ENCODE measurements at places on chromosomes 12 and 14.
A peak's percentile ranks its signal among the peaks of the same experiment; 100 is the strongest.

DNA sequence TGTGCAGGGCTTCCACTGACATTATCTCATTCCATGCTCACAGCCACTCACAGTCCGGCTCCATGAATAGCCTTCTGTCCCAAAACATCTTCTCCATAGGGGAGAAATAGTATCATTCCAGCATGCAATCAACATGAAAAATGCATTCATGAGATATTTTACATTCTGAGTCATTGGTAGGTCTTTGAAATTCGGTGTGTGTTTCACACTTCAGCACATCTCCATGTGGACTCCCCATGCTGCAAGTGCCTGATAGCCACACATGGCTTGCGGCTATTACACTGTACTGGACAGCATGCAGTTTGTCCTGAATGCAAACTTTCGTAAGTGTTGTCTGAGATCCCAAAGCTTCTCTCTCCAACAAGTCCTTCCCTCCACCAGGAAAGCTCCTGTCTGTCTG lies 449.3 kb downstream of the MED13L start:
- DNase-seq = peak; percentile 7

GRCh38 chr12:123113026-123113425 lies 37.9 kb downstream of the PITPNM2 start:
- no peak for DNase-seq

- DNase-seq = no peak
These were observed 314.8 kb upstream of the FKBP4 start for GRCh38 chr12:2479851-2480535.

- peak; percentile 31 for DNase-seq
These were observed 9.8 kb upstream of the ABHD12B start for GRCh38 chr14:50862036-50862570.

DNA sequence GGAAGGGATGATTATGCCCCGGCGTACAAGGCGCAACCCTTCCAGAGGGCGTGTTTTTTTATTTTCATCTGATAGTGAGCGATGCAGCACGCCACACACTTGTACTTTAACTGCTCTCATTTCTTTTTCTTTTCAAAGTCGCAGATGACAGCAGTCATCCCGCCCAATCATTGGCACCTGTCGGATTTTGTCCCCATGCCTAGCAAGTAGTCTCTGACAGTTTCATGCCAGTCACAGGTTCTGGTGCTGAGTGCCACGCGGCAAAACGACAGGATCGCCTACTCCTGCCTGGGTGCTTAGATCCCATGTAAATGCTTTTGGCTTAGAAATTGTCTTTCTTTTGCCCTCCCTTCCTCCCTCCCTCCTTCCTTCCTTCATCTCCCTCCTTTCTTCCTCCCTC lies 117.7 kb downstream of the GLT1D1 start:
- DNase-seq = no peak

DNA sequence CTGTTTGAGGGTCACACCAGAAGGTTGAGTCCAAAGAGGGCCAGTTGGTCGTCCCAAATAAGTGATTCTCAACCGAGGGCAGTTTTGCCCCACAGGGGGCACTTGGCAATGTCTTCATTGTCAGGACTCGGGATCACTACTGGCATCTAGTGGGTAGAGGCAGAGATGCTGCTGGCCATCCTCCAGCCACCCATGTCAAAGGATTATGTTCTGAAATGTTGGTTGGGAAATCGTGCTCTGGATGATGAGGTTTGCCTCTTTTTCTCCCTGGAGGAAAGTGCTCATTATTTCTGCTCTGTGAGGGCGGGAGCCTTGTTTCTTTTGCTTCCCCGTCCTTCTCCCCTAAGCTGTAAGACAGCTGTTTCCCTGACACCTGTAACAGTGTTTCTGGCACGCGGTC lies 3.6 kb downstream of the ZNF839 start:
- DNase-seq = peak; percentile 82

DNA sequence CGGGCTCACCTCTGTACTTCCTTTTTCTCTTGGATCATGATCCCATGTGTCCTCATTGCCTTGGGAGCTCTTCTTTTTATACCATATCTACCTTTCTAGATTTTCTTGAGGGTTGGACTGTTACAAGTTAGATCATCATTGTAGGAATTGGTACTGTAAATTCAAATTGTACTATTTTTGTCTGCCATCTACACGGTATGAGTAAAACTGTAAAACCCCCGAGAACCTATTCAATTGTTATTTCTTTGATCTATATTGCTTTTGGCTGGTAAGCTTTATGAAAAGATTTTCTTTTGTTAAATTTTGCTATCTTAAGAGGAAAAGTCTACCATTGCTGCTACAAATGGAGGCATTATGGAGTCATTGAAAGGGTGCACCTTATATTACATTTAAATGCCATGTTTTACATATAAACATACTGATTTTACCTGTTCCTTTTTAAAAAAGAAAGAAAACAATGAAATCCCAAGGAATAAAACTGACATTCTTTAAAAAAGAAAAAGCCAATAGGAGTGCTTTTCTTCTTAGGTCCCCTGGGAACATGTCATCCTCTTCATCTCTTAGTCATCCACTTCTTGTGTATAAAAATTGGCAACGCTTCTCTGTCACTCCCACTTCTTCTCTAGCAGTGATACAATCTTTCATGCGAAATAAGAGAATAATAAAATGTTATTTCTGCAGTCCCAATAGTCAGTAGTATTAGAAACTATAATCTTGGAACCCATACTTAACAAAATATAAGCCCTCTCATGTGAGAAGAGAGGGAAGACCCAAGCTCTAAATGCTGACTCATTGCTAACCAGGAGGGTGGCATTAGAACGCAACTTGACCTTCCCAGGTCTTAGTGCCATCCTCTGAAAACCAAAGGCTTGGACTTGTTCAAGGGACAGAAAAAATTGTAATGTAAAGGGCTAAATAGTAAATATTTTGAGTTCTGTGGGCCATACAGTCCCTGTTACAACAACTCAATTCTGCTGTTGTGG lies 20.4 kb downstream of the RGS6 start:
- DNase-seq = no peak

DNA sequence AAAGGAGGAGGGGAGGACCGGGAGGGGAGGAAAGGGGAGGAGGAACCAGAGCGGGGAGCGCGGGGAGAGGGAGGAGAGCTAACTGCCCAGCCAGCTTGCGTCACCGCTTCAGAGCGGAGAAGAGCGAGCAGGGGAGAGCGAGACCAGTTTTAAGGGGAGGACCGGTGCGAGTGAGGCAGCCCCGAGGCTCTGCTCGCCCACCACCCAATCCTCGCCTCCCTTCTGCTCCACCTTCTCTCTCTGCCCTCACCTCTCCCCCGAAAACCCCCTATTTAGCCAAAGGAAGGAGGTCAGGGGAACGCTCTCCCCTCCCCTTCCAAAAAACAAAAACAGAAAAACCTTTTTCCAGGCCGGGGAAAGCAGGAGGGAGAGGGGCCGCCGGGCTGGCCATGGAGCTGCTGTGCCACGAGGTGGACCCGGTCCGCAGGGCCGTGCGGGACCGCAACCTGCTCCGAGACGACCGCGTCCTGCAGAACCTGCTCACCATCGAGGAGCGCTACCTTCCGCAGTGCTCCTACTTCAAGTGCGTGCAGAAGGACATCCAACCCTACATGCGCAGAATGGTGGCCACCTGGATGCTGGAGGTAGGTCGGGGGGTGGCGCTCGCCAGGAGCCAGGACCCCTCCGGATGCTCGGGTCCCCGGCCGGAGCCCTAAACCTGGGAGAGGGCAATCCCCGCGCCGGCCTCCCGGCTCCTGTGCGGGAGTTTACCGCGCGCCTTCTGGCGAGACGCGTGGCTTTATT lies at the start of gene CCND2:
TSS of gene CCND2 (plus strand) at position 111 of the 744 bp plus-strand sequence. CDS start at position 390, 279 bp downstream.
- peak; percentile 34 for DNase-seq

DNA sequence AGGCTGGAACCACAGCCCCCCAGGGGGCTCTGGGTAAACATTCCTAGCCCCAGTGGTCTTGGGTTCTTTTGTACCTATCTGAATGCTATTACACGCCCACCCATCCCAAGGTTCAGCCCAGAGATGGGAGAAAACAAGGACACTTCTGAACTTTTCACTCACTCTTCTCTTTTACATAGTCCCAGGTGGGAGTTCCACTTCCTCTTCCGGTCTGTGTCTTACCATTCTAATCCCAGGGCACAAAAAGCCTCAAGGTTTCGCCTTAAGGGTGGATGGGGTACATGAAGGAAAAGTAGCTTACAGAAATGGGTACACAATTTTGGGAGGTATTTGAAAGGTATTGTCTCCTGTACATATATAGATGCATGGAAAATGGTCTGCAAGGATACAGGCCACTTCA lies 79.0 kb downstream of the TMEM30B start:
- no peak for DNase-seq

DNA sequence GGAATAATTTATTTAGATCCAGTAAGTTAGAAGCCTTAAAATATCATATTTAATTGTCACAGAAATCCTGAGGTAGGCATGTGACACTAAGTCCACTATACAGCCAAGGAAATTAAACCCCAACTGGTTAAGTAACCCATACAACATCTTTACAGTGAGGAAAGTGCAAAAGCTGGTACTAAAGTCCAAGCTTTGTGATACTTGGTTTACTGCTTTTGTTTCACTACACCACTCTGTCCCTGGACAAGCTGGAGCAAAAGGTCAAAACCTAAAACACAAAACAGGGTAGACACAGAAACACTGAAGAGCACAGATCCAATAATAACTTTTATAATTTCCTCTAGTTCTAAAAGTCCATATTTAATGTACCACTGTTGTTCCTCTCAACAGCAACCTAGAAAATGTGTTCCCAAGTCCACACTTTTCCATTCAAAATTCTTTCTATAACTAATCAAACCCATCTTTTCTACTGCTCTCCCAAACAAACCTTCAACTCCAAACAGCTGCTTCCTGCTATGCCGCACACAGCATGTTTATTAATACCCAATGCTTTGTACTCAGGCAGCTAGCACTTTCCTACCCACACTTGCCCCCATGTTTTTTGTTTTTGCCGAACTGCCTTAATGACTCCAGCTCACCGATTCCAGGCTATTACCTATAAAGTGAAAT lies 90.9 kb downstream of the MED13L start:
- DNase-seq = no peak

DNA sequence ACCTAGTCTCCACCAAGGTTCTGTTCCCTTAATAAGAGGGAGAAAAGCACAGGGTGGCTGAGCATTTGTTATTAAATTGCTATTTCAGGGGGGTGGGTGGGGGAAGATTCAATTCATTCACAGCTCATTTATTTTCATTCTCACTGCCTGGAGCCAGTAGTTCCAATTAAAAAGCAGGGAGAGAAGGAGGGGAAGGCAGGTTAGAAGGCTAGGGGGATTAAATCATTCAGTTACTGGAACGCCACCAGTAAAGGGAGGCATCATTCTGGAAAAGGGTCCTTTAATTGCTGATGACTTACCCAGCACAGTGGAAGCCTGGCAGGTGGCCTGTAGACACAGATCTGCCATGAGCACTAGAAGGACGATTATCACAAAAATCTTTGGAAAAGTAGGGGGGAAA lies 47.4 kb downstream of the NIN start:
- no peak for DNase-seq

DNA sequence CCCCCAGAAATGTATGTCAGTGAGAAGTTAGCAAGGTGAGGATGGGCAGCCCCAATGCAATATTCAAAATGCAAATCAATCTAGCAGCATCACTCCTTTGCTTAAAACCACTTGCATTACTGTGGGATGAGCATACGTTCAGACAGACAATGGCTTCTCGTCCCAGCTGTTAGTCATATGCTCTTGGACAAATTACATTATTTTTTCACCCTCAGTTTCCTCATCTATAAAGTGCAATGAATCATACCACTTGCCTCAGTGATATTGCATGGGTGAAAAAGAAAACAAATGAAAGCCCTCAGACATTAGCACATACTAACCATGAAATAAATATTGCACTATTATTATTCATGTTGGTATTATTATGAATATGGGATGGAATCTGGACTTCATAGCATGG lies 132.3 kb downstream of the C12orf75 start:
- peak; percentile 85 for DNase-seq

GRCh38 chr14:98133806-98134205 lies 1138.2 kb downstream of the BCL11B start:
- DNase-seq = no peak

DNA sequence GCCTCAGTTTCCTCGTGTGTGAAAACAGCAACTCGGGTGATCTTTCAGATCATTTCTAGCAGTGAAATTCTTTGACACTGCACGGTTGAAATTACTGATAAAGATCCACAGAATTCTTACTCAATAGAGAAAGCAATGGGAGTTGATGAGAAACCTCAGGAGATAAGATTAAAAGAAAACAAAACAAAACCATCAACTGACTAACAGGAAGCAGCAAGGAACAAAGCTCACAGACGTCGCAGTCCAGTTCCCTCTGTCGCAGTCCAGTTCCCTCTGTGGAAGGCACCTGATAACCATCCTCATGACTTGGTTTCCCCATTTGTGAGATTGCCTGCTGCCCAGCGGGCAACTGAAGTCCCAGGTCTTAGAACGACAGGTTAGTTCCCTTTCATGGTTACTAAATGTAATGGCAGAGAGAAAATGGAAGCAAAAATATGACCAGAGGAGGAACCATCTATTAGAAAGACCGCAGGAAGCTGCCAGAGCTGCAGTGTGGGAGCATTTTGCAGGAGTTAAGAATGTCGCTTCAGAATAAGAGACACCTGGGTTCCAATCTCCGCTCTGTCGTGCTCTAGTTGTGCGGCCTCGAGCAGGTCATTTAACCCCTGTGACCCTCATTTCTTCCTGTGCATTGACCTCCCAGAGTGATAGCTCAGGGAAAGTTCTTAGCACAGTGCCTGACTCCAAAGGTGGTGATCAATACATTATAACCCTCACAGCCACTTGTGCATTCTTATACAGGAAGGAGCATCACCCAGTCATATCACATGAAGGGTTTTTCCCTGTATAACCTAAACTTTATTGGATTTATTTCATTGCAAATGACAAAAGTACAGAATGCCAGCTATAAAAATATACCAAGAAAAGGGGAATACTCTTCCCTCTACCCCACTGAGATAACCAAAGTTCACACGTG lies 5.1 kb upstream of the MED13L start:
- DNase-seq = peak; percentile 43

DNA sequence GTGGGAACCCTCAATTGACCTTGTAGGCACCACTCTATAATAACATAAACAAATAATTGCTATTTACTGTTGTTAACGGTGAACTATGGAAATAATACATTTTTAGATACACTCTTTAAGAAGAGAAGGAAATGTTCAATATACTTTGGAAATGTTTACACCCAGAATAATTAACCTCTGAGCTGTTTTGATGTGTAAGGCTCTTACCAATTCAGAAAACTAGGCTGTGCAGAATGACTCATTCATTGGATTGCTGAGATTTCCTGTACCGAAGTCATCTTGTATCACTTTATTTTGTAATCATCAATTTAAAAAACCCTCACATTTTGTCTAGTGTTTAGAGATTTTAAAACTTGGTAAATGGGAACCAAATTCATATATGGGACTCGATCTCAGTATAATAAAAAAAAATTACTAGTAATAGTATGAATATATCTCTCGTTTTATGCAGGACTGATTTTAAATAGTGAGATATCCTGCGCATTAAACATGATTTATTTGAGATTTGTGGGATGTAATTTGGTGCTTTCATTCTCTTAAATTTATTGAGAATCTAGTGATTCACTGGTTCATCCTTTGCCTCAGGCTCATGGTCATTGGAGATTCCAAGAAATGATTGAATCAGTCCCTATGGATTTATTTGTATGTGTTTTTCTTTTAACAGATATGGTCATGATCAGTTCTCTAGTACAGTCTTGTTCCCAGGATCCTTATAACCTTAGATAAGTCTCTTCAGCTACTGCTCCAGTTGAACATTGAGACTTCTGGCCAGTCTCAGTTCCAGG lies 3.9 kb downstream of the SAMD4A start:
- DNase-seq = peak; percentile 88
